Peyer's patch (tissue), 4 donors: ENCODE measurements at places on chromosomes 12 and 14. TPM values are rescaled to one million over a fixed set of nuclear protein-coding genes. Genes with fewer than 3 reads are reported as not detected.

Gene KCNH3
- total RNA-seq, result 0.57 TPM

Gene MORN3
- not detected for total RNA-seq

Gene DNAI7
- total RNA-seq, result not detected

Gene ABCD2
- 0.54 TPM for total RNA-seq

Gene APEX1
- total RNA-seq, result 96.3 TPM

Gene VASH1
- total RNA-seq, result 33.0 TPM

Gene OTOGL
- total RNA-seq, result 0.13 TPM

Gene TTC9
- total RNA-seq, result 0.38 TPM

Gene TBX3
- total RNA-seq, result 50.3 TPM

Gene CRIP2
- 54.2 TPM for total RNA-seq

Gene RBP5
- 4.3 TPM for total RNA-seq

Gene TSPAN19
- not detected for total RNA-seq

Gene AMDHD1
- total RNA-seq, result not detected

Gene USP44
- total RNA-seq, result 1.2 TPM

Gene HOXC10
- 1.0 TPM for total RNA-seq

Gene RFLNA
- 25.7 TPM for total RNA-seq

Gene CD27
- 20.6 TPM for total RNA-seq

Gene POTEM
- not detected for total RNA-seq

Gene P2RX7
- total RNA-seq, result 1.0 TPM

Gene TSPAN8
- 529 TPM for total RNA-seq

Gene ANO2
- 0.53 TPM for total RNA-seq

Gene ARMH4
- 1.7 TPM for total RNA-seq

Gene TMEM52B
- not detected for total RNA-seq

Gene SRRM4
- total RNA-seq, result not detected

Gene PTGER2
- total RNA-seq, result 5.8 TPM

Gene PLD4
- total RNA-seq, result not detected

Gene SLC39A2
- total RNA-seq, result 1.1 TPM

Gene EEF1AKMT3
- 7.4 TPM for total RNA-seq

Gene KRT78
- total RNA-seq, result not detected

Gene LTBR
- 311 TPM for total RNA-seq

Gene KLRD1
- total RNA-seq, result 2.8 TPM

Gene FZD10
- total RNA-seq, result 0.76 TPM

Gene FGD6
- total RNA-seq, result 22.3 TPM

Gene TBX5
- not detected for total RNA-seq

Gene NDRG2
- total RNA-seq, result 130 TPM

Gene RASSF3
- 14.3 TPM for total RNA-seq

Gene KCNA5
- 0.38 TPM for total RNA-seq

Gene IFNG
- total RNA-seq, result not detected

Gene SENP1
- 37.1 TPM for total RNA-seq

Gene TAS2R20
- 3.5 TPM for total RNA-seq

Gene HHIPL1
- total RNA-seq, result 2.5 TPM

Gene GABARAPL1
- total RNA-seq, result 80.6 TPM

Gene TAS2R42
- not detected for total RNA-seq

Gene CIT
- total RNA-seq, result 10.3 TPM

Gene BATF
- total RNA-seq, result 5.9 TPM

Gene CDKN3
- 4.9 TPM for total RNA-seq

Gene TMEM117
- total RNA-seq, result 10.7 TPM

Gene SPX
- not detected for total RNA-seq

Gene TMEM253
- total RNA-seq, result 139 TPM

Gene IL26
- total RNA-seq, result not detected

Gene NEK9
- 43.3 TPM for total RNA-seq
